HS-5 (cell line): ENCODE measurements at places on chromosomes 12 and 14.

- no peak for DNase-seq
Measured at GRCh38 chr12:122969676-122970075, 3.4 kb upstream of the ABCB9 start.

DNA sequence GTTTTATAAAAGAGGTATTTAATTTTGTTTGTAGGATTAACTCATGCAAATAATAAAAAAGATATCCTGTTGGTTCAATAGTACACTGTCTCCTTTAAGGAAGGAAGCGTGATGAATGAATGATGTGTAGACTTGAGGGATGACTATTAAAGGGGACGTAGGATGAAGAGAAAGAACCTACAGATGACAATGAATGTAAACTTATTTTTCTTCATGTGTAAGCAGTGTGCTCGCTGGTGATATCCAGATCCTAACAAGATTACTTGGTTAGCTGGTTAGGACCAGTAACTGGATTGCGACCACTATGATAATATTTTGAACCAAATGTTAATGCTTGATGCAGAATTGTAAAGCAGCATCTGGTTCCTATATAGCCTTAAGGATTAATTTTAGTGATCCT is 2.6 kb downstream of the ARF6 start:
- DNase-seq, result no peak

DNA sequence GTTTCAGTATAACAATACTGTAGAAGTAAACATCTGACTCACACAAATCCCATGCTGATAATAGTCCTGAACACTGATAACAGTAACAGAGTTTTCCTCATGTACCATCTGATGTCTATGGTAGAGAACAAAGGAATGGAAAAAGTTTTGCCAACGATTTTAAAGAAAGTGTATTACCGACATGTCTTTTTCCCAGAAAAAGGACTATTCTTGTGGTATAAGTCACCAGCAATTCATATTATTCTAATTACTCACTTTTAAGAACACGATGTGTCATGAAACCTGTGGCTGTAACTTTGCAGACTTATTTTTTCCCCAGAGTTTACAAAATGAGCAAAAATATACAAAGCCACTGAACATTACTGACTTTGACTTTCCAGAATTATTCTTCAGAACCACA is 40.1 kb upstream of the DCN start:
- DNase-seq, result peak; percentile 42

- DNase-seq, result no peak
Measured at GRCh38 chr14:78142998-78143397, 27.2 kb upstream of the NRXN3 start.

DNA sequence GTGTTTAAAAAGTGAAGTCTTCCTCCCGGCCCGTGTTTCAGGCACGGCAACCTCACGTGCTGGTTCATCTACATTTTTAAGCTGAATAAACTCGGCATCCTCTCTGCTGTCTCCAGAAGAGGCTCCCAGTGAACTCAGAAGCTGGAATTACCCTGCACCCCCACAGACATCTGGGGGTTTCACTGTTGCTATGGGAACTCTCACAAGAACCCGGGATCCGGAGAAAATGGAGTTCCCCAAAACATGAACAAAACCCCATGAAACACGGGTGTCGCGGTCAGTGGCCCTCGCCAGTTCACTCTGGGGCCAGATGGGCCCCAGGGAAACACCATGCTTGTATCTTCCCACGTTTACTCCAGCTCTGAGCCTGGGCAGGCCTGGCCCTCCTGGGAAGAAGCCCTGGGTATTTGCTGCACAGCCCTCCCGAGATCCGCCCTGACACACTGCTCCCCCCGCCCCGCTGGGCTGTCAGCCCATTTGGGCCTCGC is 143.7 kb downstream of the PIWIL1 start:
- no peak for DNase-seq

DNA sequence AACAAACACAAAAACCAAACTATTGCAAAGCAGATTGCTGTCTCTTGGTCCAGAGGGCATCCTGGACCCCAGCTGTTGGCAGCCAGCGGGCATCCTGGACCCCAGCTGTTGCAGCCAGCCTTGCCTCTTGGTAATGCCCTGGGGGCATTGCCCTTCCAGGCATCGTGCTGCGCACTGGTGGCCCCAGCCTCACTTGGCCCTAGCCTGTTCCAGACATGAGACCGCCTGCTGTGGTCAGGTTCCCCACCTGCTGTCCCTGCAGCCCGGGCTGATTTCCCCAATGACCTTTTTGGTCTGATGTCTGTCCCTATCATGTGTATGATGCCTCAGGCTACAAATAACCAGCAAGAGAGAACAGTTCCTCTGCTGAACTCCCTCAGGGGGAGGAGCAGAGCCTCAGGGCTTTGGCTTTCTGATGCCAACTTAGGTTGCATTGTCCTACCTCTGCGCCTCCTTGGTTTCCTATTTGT is 20.8 kb downstream of the MLXIP start:
- no peak for DNase-seq

GRCh38 chr12:121701667-121702277 is 10.8 kb upstream of the TMEM120B start:
- DNase-seq, result no peak

- DNase-seq, result no peak
Measured at GRCh38 chr12:5429741-5430557, 2.0 kb upstream of the NTF3 start.

GRCh38 chr14:94764573-94764972 is 5.3 kb downstream of the GSC start:
- DNase-seq, result no peak

DNA sequence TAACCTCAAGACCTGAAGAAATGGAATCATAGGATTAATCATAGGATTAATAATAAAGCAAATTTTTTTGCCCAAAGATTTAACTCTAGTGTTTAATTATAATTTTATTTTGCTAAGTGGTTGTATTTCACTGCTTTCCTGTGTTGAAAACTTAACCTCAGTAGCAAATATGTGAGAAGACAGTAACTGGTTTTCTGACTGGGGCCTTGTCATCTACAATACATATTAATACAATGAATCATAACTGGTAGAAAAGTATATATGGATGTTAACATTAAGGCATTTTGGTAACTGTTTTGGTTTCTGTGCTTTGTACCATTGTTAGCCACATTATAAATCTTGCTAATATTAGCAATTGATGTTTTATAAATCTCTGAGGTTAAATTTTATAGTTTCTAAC is 92.2 kb downstream of the ACSS3 start:
- peak; percentile 29 for DNase-seq

- DNase-seq, result no peak
Measured at GRCh38 chr14:39884091-39884490, 451.9 kb upstream of the FBXO33 start.

DNA sequence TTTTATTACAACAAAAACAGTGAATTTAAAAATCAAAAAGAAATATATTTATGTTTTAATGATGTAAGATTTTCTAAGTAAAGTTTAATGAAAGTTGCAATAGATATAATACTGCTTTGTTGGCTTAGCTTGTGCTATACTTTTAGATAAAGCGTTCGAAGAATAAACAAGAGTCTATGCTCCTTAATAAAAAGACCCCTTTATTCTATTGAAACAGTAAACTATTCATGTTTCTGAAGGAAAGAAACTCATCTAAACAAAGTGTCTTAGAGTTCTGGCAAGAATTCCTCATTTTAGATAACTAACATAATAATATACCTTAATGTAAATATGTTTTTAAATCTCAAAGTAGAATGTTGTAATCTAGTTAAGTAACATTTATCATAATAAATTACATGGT is 179.0 kb downstream of the RASSF9 start:
- no peak for DNase-seq

DNA sequence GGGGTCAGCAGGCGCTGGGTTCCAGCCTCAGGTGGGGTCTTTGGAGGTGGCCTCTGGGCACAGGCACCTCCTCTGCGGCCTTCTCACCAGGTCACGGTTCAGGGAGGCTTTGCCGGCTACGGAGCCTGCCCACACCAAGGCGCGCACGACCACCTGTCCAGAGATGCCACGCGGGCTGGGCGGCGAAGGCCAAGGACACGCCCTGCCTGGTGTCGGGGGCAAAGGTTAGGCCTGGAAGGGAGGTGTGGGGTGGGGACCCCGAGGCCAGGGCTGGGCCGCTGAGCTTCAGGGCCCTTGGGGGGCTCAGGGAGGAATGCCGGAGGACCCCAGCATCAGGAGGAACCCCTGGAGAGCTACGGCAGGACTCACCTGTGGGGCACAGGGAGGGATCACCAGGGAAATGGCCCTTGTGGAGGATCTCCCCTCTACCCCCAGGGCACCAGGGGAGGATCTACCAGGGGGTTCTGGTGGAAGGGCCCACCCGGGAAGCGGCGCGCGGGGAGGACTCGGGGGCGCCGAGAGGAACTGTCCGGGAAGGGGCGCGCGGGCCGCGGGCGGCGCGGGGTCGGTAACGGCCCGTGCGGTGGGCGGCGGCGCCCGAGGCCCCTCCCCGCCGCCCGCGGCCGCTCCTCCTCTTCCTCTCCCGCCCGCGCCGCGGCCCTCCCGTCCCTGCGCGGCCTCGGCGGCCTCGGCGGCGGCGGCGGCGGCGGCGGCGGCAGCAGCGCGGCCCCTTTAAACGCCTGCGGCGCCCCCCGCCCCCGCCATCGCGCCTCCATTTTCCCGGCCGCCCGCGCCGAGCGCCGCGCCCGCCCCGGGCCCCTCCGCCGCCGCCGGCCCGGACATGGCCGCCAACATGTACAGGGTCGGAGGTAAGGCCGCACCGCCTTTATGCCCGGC is at the start of gene MTA1:
Gene MTA1 (plus strand): TSS at position 633 of the 897 bp plus-strand sequence. CDS start 209 bp downstream, at position 842.
- no peak for DNase-seq

- no peak for DNase-seq
Measured at GRCh38 chr12:45279931-45280830, 64.3 kb downstream of the ANO6 start.

DNA sequence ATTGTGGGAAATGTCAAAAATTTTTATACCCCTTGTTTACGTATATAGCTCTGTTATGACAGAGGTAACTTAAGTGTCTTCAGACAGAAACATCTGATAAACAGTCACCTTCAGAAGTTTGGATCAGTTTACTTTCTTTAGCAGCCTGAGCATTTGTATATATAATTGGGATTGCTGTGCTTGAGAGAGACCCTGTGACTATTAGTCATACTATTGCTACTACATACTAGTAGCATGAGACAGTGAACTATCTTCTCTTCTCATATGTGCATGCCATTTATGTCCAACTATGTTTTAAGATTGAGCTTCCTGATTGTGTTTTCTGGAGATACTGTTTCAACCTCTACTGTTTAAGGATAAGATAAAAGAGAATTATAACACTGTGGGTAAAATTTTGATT is 101.5 kb downstream of the PDE6H start:
- peak; percentile 2 for DNase-seq

DNA sequence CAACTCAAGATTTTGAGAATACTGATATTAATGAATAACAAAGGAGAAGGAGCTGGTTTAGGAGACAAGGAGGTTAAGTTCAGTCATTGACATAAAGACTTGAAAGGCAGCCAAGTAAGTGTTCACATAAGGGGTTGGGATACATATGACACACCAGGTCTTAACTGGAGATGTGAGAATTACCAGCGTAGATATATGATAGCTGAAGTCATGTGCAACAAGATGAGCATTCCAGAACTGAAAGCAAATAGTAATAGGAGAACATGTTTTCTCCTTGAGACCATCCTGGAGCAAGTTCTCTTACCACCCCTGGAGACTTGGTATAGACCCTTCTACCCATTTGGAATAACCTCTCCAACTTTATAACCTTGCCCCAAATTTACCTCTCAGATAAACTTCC is 43.3 kb upstream of the NPFF start:
- no peak for DNase-seq

DNA sequence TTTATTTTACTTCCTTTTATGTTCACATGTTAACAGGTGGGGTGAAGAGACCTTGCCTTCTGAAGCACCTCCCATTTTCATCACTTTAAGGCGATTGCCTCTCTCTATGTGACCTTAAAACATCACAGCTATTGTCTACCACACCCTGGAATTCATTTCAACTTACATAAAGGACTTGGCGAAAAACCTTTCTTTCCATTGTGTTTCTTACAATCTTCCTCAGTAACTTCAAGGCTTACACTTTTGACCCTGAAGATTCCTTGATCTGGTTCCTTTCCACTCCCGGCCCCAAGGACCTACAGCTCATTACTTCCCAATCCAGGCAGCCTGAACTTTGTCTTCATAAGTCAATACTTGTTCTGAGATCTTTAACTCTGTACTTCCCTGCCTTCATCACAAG is 443.3 kb downstream of the ADAMTS20 start:
- no peak for DNase-seq

GRCh38 chr14:105485739-105486162 is 935 bp upstream of the CRIP1 start:
- no peak for DNase-seq
